ENCODE measurements at places on chromosomes 4 and X.

- no peak for DNase-seq
Measured at GRCh38 chrX:77442728-77443127, 4.5 kb upstream of the FGF16 start.

DNA sequence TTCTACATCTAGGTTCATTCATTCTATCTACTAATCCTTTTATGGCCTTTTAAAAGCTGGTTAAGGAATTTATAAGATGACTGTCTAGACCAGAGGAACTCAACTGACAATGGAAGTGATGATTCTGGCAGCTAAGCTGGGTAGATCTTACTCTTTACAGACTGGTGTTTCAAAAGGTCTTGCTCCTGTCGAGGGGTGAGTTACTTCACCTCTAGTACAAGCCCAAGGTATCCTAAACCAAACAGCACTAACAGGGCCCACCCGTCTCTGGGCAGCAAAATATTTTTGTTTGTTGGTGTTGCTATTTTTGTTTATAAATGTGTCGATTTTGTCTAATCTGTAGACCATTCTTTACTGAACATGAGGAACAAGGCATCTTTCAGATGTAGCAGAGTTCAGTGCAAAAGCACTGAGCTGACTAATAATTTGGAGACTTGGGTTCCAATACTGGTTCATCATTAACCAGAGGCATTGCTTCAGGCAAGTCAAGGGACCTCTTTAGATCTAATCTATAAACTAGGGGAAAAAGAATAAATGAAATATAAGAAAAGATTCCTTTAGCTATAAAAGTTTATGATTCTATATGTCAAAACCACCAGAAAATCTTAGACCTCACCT lies 90.3 kb upstream of the FRG1 start:
- no peak for DNase-seq

DNA sequence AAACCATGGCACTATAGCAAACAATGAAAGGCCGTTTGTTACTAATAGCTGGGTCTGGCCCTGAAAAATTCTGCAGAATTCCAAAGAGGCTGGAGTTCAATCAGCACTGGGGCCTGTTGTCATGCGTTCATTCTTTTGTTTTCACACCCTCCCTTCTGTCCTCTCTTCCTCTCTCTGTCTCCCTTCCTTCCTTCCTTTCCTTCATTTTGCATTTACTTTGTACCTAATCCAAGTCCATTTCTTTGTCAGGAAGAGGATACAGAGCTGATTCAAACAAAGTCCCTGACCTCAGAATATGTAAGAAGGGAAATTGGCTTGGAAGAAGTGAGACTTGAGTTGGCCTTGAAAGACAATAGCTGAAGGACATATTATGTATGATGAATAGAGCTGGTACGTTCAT lies 119.6 kb upstream of the LDB2 start:
- DNase-seq = no peak

GRCh38 chrX:103382877-103383276 lies 6.5 kb downstream of the BEX3 start:
- DNase-seq = no peak

GRCh38 chr4:2623442-2623841 lies 87.0 kb downstream of the FAM193A start:
- DNase-seq = no peak

- no peak for DNase-seq
Measured at GRCh38 chrX:68533656-68534055, 34.8 kb downstream of the YIPF6 start.

GRCh38 chrX:19991350-19991718 lies 473 bp upstream of the BCLAF3 start:
- peak; percentile 12 for DNase-seq

- DNase-seq = peak; percentile 15
Measured at GRCh38 chr4:140427106-140427918, at the start of gene CLGN. Gene CLGN, minus strand, starts transcription at chr4:140427648. Its CDS starts 14,570 bp downstream, at chr4:140413078.

DNA sequence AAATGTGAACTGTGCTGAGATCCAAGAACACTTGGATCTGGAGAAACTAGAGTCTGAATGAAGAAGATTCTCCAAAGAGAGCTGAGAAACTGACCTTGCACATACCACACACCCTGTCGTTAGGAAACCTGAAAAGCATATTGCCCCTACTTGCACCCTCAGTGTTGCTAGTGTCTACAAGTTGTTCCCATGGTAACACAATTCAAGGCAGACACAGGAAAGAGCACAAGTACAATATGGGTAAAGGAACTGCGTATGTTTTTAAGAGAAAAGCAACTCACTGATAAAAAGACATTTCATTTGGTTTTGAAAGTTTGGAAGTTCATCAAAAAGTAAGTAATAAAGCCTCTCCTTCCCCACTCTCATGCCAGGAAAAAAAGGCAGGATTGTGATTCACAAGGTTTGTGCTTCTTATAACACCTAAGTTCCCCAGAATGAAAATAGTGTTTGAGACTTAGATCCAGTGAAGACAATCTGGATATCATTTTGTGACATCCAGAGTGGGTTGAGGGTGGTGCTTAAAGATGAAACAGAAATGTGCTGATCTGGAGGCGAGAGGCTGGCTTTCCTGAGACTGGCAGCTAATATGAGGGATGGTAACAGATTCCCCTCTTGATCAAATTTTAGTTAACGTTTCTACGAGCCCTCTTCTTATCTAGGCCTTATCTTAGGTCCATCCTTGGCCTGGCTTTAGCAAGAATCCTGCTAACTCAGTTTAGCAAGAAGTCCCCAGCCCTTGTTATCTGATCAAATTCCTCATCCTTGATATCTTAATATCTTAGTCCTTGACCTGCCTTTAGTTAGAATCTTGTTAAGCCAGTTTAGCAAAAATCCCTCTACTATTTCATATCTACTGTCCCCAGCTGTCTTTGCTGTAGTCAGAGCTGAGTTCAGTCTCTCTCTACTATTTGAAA lies 42.3 kb downstream of the NIPAL1 start:
- no peak for DNase-seq

DNA sequence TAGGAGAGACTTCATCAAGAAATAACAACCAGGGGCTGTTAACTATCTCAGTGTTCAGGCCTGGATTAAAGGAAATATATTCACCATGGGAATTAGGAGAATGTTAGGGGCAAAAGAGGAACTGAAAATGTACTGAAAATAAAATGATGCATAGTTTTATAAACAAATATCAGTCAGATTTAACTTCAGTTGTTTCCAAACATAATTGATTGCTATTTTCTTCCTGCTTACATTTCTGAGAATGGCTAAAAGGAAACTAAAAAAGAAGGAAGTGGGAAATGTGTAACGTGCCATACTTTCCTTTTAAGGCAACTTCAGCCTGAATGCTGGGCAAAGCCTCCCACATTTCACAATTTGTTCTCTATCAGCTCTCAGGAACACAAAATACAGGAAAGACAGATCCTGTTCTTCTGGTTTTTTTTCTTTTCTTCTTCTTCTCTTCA lies 178.1 kb downstream of the MAML3 start:
- no peak for DNase-seq

- no peak for DNase-seq
Measured at GRCh38 chr4:144304025-144304424, 163.5 kb upstream of the GYPA start.

DNA sequence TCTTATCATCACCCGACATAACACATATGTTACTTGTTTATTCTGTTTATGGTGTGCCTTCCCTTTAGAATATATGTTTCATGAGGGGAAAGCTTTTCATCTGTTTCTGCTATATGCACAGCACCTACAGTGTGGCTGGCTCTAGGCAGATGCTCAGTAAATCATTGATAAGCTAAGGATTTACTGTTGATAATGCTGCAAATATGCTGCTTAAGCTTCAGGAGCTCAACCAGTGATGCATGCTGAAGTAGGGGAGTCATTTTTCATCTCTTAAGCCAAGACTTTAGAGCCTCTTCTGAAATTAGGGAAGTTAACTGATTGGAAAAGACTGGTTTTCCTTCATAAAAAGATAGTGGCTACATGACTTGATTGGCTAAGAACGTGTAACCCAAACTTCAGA lies 16.4 kb downstream of the FAT4 start:
- no peak for DNase-seq

GRCh38 chrX:12401252-12401651 lies 263.0 kb downstream of the FRMPD4 start:
- no peak for DNase-seq

DNA sequence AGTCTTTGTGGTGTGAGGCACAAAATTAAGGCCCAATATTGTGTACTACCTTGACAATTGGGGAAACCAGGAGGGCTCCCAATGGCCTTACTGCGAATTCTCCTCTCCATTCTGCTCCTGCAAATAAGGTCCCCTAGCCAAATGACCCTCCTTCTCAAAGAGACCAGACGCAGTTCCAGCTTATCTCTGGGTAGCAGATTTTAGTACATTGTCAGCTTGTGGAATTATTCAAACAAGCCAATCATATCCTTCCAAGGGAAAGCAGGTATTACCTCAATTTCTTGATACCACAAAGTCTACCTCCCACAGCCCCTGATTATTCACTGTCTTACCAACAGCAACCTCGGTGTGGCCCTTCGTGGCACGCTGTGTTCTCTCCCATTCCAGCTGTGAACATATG lies 7.8 kb upstream of the ZBTB33 start:
- no peak for DNase-seq

- DNase-seq = no peak
Measured at GRCh38 chr4:89152972-89153371, 41.6 kb downstream of the TIGD2 start.

- DNase-seq = no peak
Measured at GRCh38 chr4:106149026-106149425, 167.0 kb downstream of the TBCK start.

DNA sequence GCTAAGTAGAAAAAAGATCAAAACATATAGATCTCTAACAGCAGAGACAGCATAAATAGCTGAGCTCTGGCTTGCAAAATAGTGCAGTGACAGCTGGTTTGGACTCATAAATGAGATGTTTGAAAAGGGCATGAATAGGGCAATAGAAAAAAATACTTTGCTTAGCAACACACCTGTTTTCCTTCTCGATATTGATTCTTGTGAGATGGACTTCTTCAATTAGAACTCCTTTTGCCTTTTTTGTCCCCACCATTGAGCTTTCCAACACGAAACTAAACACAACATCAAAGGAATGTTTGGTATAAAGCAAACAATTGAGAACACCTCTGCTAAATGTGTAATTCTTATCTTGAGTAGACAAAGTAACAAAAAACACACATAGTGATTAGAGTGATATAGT lies 726.3 kb downstream of the RAPGEF2 start:
- no peak for DNase-seq

- DNase-seq = peak; percentile 17
Measured at GRCh38 chr4:3301450-3302172, 8.8 kb downstream of the RGS12 start.

- DNase-seq = no peak
Measured at GRCh38 chr4:105225500-105225899, 78.8 kb downstream of the TET2 start.

GRCh38 chr4:176099314-176099713 lies 33.7 kb downstream of the WDR17 start:
- DNase-seq = no peak
